ENCODE measurements at places on chromosomes 5 and 9.
A peak's percentile ranks its signal among the peaks of the same experiment; 100 is the strongest.

DNA sequence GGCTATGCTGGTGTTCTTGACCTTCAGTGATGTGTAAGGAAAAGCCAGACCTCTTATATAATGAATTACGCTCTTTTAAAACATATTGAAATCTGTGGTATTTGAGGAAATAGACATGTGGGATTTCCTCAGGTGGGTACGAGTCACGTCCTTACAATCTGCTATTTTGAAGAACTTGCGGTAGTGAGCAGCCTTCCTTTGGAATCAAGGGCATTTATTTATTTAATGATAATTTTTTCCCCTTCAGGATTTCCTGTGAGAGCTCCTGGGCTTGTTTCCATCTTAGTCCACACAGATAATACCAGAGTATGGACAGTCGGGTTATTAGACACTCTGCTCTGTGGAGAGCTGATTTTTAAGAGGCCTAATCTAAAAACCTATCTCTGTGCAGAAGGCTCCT is 167.9 kb downstream of the ARHGEF28 start:
- DNase-seq: no peak

DNA sequence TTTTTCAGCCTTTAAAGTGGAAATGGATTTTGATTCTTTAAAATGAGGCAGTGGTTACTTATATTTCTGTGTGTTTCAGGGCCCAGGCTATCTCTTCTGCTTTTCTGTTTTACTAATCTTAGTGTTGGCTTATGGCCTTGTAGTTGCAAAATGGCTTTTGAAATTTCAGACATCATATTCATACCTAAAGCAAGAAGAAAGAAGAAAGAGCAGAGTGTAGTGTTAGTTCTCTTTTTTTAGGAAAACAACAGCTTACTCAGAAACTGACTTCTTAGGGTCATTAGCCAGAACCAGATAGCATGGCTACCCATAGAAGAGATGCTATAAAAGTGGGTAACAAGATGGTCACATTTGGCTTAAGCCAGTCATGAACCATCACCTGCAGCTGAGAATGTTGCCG is 20.9 kb downstream of the ZBED3 start:
- no peak for DNase-seq

GRCh38 chr5:127337876-127338275 is 47.3 kb downstream of the MEGF10 start:
- DNase-seq: no peak

DNA sequence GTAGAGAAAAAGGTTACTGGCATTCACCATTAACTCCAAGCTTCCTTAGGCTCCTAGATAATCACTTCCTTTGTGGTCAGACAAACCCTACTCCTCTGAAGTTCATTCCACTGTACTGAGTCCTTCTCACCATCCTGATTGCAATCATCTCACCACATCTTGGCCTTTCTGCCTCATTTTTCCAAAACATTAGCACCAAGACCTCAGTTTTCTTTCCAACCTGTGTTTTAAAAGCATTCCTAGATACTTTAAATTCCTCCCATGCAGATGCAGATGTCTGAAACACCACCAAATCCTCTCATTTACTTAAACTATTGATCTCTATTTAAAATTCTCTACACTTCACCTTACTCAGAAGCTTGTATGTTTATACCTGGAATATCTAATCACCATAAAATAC is 961.3 kb upstream of the CTNND2 start:
- no peak for DNase-seq

DNA sequence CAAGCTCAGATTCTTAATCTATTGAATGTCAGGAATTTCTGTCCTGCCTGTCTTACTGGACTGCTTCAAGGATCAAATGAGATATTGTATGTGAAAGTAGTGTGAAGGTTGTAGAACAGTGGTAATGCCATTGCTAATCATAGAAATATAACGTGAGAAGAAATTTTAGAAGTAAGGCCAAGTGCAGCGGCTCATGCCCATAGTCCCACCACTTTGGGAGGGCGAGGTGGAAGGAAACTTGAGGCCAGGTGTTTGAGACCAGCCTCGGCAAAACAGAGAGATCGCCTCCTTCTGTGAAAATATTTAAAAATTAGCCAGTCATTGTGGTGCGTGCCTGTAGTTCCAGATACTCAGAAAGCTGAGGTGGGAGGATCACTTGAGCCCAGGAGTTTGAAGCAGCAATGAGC is 5.1 kb upstream of the HSPA5 start:
- no peak for DNase-seq

GRCh38 chr9:93575796-93576257 is 557 bp upstream of the PHF2 start:
- peak; percentile 56 for DNase-seq

- no peak for DNase-seq
These were observed 118.8 kb downstream of the SIL1 start for GRCh38 chr5:139079225-139079990.

DNA sequence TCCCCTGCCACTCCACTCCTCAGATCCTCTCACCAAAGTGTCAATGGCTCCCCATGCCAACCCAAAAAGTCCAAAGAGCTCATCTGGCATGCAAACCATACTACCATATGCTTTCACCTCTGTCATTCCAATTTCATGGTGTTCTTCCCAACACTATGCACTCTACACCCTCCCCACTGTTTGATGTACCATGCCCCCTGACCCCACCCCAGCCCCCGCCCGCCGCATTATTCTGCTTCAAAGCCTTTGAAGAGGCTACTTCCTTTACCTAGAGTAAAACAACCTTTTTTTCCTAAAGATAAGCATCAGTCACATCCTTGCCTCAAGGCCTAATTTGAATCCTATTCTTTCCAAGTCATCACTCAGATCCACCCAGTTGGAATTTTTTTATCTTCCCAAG is 226.3 kb downstream of the DEPDC1B start:
- DNase-seq: no peak

DNA sequence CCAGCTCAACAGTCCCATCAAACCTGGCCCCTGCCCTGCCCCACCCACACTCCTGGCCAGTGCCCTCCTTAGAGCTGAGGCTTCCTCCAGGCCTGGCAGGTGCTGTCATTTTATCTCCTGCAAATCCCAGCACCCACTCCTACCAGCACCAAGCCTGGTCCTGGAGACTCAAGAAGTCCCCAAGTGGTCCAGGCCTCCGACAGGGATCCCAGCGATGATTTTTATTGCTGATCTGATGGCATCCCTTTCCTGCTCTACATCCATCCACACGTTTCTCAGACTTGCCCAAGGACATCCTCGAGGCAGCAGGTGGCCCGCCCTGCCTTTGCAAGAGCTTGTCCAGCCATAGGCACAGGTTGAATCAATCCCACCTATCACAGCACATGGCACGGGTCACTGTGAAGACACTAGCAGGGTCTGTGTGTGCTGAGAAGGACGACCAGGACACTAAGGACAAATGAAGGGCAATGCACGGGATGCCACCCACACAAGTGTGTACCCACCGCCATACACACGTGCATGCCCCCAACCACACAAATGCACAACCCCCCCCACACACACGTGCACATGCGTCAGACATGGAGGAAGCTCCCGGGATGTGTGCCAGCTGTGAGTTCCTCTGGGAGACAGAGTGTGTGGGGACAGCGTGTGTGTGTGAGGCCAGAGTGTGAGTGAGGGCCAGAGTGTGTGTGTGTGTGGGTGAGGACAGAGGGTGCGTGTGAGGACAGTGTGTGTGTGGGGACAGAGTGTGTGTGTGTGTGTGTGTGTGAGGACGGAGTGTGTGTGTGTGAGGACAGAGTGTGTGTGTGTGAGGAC is 62.4 kb upstream of the UBAC1 start:
- DNase-seq: no peak

DNA sequence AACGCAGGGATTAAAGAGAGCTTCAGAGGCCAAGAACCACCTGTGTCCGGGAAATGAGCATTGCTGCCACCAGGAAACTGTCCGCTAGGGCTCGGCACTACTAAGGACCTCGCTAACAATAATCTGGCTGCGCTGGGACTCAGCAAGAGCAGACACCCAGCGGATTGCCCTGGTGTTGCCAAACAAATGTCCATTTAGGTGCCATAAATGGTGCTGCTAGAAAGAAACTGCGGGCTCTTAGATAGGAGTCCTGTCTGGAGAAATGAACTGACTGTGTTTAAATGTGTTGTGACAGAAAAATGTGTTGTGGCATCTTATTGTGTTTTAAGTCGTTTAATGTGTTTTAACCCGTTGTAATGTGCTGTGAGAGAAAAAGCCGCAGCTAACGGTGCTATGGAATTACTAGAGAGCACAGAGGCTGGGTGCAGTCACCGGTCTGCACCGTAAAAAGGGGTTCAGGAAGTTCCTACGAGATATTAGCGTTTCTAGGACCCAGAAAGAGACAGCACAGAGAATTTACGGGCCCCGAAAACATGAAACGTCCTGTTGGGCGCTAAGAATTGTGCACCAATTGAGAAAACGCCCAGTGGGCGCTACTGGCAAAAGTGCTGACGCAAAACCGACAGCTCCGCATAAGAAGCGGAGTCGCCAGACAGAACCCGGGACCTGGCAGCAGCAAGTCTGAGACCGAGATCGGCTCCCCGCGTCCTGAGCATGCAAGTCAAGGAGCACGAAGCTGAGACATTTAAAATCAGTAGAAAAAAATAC is 90.6 kb downstream of the ANXA2R start:
- DNase-seq: peak; percentile 54

- DNase-seq: no peak
These were observed 25.6 kb upstream of the KCNMB1 start for GRCh38 chr5:170414786-170415185.

DNA sequence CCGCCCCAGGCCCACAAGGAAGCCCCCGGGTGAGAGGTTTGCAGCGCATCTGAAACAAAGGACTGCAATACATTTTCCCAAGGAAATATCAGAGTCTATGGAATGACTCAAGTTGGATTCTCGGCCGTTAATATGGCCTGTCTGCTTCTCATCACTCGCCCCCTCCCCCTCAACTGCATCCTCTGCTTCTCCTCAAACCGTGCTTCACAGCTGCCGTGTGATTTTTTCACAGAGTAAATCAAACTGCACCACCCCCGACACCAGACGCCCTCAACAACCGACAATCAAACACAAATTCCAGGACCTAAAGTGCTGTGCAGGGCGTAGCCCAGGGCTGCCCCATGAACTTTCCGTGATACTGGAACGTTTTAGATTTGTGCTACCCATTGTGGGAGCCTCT is 176.9 kb downstream of the ROR2 start:
- DNase-seq: no peak

DNA sequence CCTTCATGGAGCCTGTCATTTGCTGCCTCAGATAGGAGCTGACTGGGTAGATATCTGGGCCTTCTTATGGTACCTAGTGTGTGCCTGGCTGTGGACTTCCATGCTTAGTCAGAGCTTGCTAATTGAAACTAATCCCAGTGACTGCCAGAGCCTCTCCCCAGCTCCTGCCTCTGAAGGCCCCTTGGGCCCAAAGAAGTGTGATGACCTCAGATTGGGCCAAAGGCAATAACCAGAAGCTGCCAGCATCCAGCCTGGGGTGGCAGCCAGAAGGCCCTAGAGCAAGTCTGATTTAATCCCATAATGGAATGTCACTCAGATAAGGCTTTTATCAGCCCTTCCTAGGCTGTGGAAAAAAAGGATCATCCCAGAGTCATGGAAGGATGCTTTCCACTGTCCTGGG is 17.1 kb upstream of the CDC23 start:
- no peak for DNase-seq

DNA sequence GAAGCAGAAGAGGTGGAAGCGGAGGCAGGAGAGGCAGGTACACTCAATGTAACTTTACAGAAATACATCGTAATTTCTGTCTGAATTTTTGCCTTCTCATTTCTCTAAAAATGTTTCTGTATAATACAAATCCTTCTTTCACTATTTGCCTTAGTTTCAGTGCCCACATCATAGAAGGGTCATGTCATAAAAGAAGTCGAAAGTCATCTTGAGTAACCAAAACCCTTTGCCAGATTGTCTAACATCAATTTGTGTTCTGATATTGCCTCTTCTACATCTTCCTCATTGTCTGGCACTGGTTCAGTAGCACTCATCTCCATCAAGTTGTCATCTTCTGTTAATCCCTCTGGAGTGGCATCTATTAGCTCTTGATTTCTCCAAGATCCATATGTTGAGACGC is 6.2 kb upstream of the CYFIP2 start:
- DNase-seq: no peak

GRCh38 chr5:9653811-9654210 is 23.7 kb upstream of the TAS2R1 start:
- DNase-seq: no peak

- no peak for DNase-seq
These were observed 10.4 kb downstream of the CXXC5 start for GRCh38 chr5:139658501-139658927.

DNA sequence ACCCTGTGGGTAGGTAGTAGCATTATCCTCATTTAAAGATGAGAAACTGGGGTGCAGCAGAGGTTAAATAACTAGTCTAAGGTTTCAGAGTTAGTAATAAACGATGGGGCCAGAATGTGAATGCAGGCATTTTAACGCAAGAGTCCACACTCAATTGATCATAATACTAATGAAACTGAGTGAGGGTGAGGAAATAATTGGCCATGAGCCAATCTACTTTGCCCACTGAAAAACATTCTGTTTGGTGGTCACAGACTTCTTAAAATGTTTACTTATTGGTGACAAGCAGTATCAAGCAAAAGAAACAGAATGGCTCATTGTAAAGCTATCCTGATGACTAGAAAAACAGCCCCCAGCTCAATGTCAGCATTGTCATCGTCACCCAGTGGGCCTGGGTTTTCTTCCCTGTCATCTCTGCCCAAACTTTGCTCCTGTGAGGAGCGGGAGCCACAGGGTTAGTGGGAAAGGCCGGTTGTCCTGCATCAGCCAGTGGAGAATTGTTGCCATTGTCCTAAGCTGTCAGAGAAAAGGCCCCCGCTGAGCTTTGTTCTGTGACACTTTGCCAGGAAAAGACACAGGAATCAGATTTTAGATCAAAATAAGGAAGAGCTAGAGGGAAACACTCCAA is 77.3 kb upstream of the MAN2A1 start:
- no peak for DNase-seq

DNA sequence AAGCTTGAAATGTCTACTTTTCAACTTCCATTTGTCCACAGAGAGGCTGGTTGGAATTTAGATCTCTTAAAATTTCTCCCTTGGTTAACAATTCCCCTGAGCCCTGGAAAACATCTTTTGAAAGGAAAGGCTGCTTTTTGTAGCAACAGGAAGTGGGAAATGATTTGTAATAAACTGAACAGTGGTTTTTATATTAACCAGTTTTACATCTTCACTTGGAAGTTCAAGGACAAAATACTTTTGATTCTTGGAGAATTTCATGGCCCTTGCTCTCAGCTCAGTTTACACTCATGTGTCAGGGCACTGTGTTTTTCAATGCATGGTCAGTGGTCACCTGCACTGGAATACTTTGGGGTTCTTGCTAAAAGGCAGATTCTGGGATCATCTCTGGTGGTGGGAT is 9.9 kb downstream of the MLANA start:
- DNase-seq: no peak

DNA sequence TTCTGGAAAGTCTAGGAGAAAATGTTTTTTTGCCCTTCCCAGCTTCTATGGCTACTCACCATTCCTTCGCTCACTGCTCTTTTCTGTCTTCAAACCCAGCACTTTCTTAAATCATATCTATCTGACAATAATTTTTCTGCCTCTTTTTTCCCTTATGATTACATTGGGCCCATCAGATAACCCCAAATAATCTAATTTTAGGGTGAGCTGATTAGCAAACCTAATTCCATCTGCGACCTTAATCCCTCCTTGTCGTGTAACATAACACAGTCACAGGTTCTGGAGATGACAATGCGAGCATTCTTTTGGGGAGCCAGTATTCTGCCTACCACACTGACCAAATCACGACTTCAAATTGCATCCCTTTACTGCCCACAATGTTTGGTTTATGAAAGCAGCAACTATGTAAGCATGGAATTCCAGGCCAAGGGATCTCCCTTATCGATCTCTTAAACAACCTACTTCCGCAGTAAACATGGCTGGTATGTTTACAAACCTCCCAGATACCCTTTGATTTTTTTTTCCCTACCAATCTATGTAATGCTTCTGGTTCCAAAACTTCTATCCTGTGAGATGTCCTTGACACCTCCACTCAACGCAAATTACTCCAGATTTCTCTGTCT is 2122.2 kb downstream of the MAT2B start:
- DNase-seq: no peak

Measured in stimulated activated CD4-positive, alpha-beta T cell treated with anti-CD3 and anti-CD28 coated beads, Interleukin-2, amount 100 ng/mL, for 24 hours (primary cell).